Smooth muscle cell of the umbilical artery (primary cell): ENCODE measurements at places on chromosomes 7 and 10. TPM values are rescaled to one million over a fixed set of nuclear protein-coding genes. Genes with fewer than 3 reads are reported as not detected.

NUTM2D gene
- 1.2 and 2.0 TPM in 2 replicates for total RNA-seq

HTR7 gene
- 11.0 and 22.9 TPM in 2 replicates for total RNA-seq

GSDME gene
- total RNA-seq, result 62.7 and 85.9 TPM in 2 replicates

SFTPD gene
- total RNA-seq, result not detected in 2 replicates

GFRA1 gene
- 0.30 and 0.46 TPM in 2 replicates for total RNA-seq

PPP1R17 gene
- total RNA-seq, result not detected in 2 replicates

STOX1 gene
- 0.09 TPM in 1 of 2 replicates, not detected in the other for total RNA-seq

FXYD4 gene
- not detected in 2 replicates for total RNA-seq

CDC14C gene
- total RNA-seq, result not detected in 2 replicates

PAPSS2 gene
- total RNA-seq, result 149 and 233 TPM in 2 replicates

BTBD16 gene
- not detected in 2 replicates for total RNA-seq

MRLN gene
- total RNA-seq, result not detected in 2 replicates

CALHM3 gene
- not detected in 2 replicates for total RNA-seq

TNRC18 gene
- 36.8 and 65.2 TPM in 2 replicates for total RNA-seq

SFTPA1 gene
- total RNA-seq, result not detected in 2 replicates

FIS1 gene
- total RNA-seq, result 128 and 264 TPM in 2 replicates

AKR1E2 gene
- 11.9 and 22.6 TPM in 2 replicates for total RNA-seq

FAM25A gene
- not detected in 2 replicates for total RNA-seq

CTAGE6 gene
- 0.89 and 1.3 TPM in 2 replicates for total RNA-seq

ACTR3C gene
- 1.2 TPM in 2 replicates for total RNA-seq

PLAU gene
- total RNA-seq, result 56.4 and 266 TPM in 2 replicates

COBL gene
- total RNA-seq, result not detected in 2 replicates

LBX1 gene
- total RNA-seq, result not detected in 2 replicates

SPAM1 gene
- not detected in 2 replicates for total RNA-seq

LIPK gene
- total RNA-seq, result not detected in 2 replicates

SEC61A2 gene
- total RNA-seq, result 12.5 and 16.3 TPM in 2 replicates

SPDYE6 gene
- not detected in 2 replicates for total RNA-seq

NAT16 gene
- total RNA-seq, result not detected in 2 replicates

PRSS2 gene
- total RNA-seq, result not detected in 2 replicates

SERPINE1 gene
- 2,093 and 7,246 TPM in 2 replicates for total RNA-seq
